NCI-H82 (cell line): ENCODE measurements at places on chromosomes 6 and 20.

- DNase-seq, result no peak
These were observed 835.3 kb upstream of the CITED2 start for GRCh38 chr6:140209775-140210174.

DNA sequence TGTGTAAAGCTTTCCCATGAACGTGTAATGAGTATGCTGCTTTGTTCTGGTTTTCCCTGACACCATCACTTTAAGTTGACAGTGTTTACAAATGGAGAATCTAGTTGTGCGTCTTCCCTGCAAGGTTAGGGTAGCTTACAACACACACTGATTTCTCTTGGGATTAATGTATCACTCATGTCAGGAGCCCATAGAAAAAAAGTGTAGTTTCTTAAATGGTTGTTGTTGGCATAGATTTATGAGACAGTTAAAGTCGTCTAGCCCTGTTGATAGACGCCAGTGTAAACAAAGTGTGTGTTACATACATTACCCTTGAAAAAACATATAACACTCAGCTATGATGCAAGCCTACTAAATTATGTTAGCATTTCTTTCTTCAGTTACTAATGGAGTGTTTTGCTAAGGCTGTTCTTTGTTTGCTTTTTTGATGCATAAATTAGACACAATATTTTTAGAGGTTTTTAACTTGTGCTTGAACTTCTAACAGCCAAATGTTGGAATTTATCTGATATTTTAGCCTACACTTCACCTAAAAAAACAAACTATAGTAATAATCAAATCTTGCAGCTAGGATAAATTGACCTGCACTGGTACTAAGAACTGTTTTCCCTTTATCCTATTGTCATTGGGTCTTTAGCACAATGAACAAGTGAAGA, 88.6 kb downstream of the RNF217 start:
- no peak for DNase-seq

- peak; percentile 24 for DNase-seq
These were observed 399.5 kb downstream of the PHF3 start for GRCh38 chr6:64034910-64035655.

DNA sequence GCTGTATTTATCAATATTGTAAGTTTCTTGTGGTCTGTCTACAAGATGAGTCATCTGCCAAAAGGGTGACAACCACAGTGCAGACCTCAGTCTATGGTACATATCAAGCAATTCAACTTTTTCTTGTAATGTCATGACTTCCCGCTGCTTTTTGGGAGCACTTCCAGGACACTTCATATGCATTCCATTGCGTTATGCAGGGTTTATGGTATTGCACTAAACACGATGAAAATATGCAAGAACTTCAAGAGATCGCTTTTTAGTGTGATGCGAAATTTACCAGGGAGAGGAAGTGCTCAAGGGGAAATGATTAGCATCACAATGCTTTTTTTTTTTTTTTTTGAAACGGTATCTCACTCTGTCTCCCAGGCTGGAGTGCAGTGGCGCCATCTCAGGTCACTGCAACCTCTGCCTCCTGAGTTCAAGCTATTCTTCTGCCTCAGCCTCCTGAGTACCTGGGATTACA, 166.5 kb downstream of the TFAP2A start:
- DNase-seq, result no peak
